ENCODE measurements at places on chromosomes 4 and X.

DNA sequence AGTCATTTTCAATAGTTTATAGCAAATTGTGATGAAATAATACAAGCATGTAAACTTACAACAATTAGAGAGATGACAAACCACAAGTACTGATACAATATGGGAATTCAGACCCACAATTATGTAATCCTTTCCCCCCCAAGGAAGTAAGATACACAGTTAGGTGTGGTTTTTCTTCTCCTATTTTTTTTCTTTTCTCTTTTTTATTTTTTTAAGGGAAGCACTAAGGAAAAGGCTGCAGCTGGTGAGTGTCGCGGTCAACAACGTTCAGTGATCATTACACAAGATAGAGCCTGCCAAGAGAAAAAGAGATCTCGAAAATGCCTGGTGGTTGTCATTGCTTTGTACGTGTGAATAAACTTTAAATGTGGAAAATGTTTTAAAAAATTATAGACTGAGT, 9.8 kb downstream of the NDNF start:
- DNase-seq, result no peak

- no peak for DNase-seq
Measured at GRCh38 chr4:72974694-72975487, 94.6 kb downstream of the COX18 start.

- no peak for DNase-seq
Measured at GRCh38 chr4:151238477-151238876, 38.5 kb upstream of the PRSS48 start.

DNA sequence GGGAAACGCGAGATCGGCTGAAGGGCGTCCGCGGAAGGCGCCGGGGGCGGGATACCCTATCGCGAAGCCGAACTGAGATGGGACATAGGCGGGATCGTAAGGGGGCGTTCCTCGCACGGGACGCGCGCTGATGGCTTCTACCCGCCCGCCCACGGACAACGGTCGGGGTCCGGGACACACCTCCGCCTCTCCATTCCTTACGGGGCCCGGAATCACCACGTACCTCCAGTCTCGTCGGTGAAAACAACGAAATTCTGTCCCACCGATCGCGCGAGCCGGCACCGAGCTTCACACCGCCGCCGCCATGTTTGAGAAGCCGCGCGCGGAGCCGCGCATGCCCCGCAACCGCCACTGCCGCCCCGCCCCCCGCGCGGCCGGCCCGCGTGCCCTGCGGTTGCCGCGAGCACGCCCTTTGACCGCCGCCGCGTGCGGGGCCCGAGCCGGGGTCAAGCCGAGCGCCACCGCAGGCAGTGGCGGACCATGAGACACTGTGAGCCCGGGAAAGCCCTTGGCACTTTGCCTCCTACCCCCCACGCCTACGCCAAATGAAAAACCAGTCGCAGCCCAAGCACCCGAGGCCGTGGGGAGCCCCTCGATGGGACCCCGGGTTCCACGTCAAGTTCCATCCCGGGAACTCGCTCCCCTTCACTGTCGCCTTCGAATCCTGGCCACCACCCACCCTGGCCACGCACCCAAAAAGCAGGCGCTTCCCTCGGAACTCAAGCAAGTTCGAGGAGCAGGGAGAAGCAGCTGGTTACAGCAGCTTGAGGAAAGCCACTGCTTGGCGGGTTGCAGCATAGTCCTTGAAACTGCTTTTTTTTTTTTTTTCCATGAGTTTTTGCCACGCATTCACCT, at the start of gene SCML2:
TSS of gene SCML2 (minus strand) at position 320 of the 855 bp plus-strand sequence. CDS start 20,617 bp downstream, outside the sequence.
- peak; percentile 60 for DNase-seq

- DNase-seq, result no peak
Measured at GRCh38 chr4:177687117-177687516, 244.9 kb upstream of the AGA start.

GRCh38 chr4:17329046-17329445, 182.8 kb downstream of the QDPR start:
- DNase-seq, result no peak

DNA sequence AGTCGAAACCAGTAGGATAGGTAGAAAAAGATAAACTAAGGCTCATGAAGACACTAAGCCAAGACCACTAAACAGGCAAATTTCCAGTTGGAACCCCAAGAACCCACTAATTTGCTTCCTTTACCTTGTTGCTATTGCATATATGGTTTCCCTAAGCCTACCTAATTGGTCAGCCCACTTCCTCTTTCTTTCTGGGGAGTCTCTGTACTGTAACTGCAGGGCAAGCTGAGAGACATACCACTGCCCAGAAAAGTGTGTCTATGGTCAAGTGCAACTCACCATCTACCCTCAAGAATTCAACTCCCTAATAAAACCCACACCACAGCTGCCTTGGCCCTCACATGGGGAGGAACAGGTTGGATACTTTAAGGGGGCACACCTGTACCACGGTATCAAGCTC, 28.6 kb downstream of the IDS start:
- DNase-seq, result no peak

GRCh38 chr4:125283707-125284279, 31.0 kb upstream of the FAT4 start:
- DNase-seq, result peak; percentile 17

GRCh38 chr4:118081434-118081833, 47.1 kb downstream of the NDST3 start:
- DNase-seq, result no peak

- DNase-seq, result peak; percentile 77
Measured at GRCh38 chr4:25865586-25865985, 2.8 kb upstream of the SEL1L3 start.

DNA sequence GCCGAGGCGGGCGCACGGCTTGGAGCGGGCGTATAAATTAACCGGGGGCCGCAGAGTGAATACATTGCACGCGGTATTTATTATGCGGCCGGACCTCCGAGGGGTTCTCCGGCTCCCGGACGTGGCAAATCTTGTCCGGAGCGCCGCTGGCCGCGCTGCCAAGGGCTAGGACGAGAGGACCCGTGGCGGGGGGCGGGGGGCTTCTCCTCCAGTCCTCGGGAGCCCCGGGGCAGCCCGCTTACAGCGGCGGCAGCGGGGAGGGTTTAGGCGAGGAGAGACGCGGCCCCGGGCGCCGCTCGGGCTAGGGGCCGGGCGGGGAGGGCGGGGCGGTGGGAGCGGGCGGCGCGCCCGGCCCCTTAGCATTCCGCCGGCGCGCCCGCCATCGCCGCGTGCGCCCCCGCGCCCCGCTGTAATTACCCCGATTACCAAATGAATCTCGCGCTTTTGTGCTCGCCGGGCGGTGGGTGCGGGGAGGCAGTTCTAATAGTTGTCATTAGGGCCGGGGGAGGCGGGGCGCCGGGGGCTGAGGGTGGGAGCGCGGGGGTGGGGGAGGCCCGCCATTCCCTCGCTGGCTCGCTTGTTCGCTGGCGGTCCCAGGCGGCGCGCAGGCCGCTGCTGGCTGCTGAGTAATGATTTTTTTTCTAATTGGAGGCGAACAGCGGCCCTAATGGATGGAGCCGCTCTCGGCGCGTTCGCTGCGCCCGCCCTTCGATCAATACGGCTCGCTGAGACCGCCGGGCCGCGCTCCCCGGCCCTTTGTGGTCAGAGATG, 276.6 kb downstream of the BCOR start:
- peak; percentile 76 for DNase-seq

GRCh38 chr4:17635056-17635455, 20.6 kb downstream of the MED28 start:
- no peak for DNase-seq

DNA sequence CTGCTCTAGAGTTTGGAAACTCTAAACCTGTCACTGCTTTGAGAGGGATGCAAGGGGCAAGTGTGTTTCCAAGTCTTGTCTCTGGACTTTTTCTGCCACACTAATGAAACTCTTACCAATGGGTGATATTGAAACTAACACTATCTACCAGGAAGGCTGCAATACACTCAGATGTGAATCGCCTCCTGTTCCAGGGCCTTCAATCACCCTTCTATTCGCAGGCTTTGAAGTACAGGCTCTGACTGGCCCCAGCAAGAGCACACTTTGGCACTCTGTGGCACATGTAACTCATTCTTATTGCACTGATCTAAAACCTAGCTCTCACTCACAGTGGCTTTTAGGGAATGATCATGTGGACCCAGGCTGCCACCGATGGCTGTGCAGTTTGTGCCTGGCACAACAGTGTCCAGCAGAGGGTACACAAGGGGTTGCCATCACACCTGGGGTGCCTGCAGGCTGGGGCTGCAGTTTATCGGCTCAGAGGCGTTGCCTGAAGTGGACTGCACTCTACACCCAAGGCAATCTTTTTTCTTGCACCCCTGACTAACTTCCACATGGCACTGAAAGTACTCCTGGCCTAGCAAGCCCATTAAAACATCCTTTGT, 210.8 kb downstream of the MGST2 start:
- no peak for DNase-seq

DNA sequence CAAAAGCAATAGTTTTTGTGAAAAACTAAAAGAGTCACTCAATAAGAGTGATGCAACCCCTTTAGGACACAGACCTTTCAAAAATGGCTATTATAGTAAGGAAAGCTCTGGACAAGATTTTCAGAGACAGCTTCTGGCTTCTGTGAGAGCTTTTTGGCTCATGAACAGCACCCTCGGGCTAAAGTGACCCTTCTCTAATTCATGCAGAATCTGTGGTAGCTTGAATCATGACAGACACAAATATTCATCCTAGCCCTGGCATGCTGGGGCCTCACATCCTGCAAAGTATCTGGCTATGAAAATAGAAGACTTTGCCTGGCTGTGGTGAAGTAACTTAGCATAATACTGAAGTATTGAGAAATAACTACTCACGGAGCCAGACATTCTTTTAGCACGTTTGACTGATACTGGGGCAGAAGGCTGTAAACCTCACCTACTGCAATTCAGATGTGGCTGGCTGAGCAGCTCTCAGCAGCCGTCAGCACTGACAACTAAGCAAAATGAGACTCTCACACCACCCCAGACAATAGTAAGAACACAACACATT, 327.3 kb downstream of the MAPK10 start:
- no peak for DNase-seq

- no peak for DNase-seq
Measured at GRCh38 chrX:153244767-153245166, 65.7 kb downstream of the MAGEA1 start.

- no peak for DNase-seq
Measured at GRCh38 chrX:49041744-49042580, 1.2 kb downstream of the TFE3 start.

- no peak for DNase-seq
Measured at GRCh38 chr4:143390764-143391163, 54.1 kb downstream of the GAB1 start.

DNA sequence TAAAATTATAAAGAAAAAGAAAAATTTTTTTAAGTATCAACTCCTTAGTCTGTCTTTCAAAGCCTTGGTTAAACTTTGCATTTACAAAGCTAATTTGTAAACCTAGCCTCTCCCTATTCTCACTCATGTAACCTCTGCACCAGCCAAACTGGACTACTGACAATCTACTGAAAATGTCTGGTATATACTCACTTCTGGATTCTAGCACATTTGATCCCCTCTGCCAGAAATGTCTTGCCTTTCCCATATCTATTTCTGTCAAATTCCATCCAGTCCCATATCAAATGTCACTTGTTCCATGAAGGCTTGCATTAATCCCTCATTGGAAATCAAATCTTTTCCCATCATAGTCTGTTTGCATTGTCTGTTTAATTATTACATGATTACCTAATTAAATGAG, 105.8 kb upstream of the KLHL13 start:
- DNase-seq, result no peak

DNA sequence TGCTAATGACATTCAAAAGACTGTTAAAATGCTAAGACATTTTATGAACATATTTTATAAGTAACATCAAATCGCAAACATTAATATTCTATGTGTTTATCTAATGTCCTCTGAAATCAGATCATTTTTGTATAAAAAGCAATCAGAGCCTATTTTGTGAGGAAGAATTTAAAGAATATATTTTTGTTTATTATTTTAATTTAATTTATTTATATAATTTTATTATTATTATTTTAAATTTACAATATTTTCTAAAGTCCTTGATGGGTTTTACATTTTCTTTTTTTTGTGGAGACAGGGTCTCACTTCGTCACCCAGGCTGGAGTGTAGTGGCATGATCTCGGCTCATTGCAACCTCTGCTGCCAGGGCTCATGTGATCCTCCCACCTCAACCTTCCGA, 262.8 kb downstream of the EPHA5 start:
- no peak for DNase-seq

DNA sequence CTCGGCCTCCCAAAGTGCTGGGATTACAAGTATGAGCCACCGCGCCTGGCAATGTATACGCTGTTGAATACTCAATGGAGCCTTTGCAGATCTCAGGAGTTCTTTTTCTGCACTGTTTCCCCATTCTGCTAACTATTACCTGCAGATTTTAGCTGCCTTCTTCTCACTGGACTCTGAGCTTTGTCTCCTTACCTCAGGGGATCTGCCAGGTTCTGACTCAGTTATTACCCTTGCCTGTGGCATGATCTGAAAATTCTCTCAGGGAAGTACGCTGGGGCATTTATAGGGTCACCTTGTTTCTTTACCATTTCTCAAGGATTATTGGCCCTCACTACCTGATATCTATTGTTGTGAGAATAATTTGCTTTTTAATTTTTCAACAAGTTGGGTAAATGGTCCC, 56.6 kb upstream of the MAGED1 start:
- no peak for DNase-seq

DNA sequence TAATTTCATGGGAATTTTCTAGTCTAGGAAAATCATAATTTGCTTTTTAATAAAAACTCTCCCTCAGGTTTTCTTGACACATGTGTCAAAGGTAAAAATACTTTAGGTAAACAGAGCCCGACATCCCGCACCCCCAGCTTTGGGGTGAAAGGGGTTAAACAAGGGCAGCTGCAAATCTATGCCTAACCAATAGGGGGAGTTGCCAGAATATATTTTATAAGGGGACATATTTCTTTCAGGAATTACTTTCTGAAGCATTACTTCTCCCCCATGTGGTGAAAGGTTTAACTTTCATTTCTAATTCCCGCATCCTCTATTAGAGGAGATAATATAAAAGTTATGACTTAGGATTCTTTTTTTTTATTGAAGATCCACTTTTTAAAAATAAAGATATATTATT, 53.9 kb upstream of the HEPH start:
- DNase-seq, result peak; percentile 14

- no peak for DNase-seq
Measured at GRCh38 chr4:107647591-107647990, 72.4 kb downstream of the PAPSS1 start.

DNA sequence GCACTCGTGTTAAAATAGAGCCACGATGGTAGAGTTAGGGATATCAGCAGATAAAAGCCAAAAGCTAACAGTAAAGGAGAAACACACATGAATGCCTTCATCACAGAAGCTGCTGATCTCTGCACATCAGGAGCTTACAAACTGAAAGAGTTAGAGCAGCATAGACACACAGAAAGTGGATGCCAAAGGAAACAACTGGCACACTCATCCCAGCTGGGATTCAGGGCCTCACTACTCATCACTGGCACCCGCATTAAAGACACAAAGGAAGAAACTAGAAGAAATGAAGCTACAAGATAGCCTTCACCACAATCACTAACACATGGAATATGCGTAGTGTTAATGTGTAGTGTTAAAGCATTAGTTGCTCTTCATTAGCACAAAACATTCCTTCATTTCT, 156.4 kb upstream of the TBL1X start:
- no peak for DNase-seq

DNA sequence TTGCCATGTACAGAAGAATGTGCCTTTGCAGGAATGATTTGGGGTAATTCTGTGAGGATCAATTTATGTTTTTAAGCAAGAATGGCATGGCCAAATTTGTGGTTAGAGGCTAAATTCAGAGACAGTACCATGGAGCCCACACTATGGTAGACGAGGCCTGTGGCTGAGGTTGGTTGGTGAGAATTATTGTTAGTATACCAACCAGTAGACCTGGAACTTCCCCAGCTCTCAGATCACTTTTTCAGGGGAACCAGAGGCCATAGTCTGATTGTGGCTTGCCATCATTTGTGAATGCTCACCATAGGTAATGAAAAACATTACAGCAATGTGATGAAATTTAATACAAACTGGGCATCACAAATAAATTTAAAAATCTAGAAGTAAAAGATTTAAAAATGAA, 56.3 kb downstream of the SHISA3 start:
- DNase-seq, result no peak
